ENCODE measurements at places on chromosomes 1 and 21.

DNA sequence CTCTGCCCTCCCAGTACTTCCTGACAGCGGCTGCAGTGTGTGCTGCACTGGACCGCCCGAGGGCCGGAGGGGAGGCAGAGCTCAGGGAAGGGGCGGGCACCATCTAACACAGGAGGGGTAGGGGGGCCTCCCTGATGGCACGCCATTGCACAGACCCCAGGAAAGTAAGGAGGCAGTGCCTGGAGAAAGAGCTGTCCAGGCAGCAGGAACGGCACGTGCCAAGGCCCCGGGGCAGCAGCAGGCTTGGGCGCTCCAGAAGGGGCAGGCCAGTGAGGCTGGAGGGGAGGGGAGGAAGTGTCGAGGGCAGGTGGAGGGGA is 110.7 kb downstream of the CRYAA start:
- DNase-seq, result peak; percentile 46

DNA sequence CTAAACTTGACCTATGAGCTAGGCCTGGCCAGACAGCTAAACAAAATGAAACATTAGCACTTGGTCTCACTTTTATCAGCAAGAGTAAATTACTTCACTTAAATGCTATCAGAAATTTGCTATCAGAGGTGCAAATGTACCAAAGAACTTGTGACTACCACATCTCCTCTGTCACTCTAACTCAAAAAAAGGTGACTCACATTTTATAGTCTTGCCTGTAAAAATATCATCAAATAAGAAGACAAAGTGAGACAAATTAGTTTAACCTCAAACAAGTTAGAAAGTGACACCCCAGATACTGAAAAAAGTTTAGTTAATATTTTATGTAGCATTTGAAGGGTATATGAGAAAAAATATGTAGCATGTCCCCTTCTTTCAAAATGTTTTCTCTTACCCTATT is 76.9 kb downstream of the EPS15 start:
- no peak for DNase-seq

DNA sequence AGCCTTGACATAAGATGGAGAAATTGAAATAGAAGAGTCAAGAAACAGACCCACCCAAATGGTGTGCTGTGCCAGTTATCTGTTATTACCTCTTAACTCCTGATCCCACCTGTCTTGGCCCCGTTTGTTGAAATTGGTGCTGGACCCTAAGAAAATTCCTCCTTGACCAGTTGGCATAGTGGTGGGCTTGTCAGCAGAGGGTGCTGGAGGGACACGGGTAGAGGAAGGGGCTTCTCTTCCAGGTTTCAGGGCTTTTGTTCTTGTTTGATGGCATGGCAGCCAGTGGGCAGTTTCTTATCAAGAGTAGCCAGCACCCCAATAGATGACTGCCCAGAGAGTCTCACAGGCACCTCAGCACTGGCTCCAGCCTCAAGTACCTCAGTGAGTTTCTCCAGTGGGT is 51.6 kb downstream of the PCBP3 start:
- no peak for DNase-seq

GRCh38 chr1:99590578-99591209 is 55.2 kb upstream of the PALMD start:
- no peak for DNase-seq

DNA sequence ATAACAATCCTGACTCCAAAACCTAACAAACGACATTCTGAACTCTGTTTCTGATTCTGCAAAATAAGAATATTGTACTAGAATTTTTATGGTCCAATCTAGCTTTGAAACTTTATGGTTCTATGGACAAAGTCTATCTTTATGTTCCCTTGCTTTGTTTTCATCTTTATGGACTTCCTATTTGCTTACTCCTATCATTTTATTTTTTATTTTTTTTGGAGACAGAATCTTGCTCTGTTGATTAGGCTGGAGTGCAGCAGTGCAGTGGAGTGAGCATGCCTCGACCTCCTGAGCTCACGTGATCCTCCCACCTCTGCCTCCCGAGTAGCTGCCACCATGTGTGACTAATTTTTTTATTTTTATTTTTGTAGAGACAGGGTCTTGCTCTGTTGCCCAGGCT is 3.6 kb downstream of the NRAS start:
- no peak for DNase-seq

- DNase-seq, result no peak
Observed at GRCh38 chr1:74858136-74858535, 125.2 kb downstream of the TYW3 start.

- DNase-seq, result no peak
Observed at GRCh38 chr1:178254433-178254832, 160.5 kb downstream of the RASAL2 start.

DNA sequence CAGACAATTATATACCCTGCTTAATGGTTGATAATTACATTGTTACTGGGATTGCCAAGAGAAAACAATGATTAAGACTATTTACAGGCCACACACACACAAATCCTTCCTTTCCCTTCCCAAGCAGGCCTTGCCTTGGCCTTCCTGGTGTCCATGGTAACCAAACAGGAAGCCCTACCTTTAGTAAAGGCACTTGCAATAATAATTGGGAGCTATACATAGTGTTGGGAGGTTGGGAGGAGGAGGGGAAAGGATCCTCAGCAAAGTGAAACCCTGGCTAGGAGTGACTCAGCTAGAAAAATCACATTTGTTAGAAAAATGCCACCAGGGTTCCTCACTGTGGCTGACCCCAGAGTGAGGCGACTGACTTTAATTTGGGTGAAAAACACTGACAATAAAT is 122.3 kb upstream of the ADAR start:
- no peak for DNase-seq

- no peak for DNase-seq
Observed at GRCh38 chr1:160114085-160114484, 1.5 kb upstream of the ATP1A2 start.

DNA sequence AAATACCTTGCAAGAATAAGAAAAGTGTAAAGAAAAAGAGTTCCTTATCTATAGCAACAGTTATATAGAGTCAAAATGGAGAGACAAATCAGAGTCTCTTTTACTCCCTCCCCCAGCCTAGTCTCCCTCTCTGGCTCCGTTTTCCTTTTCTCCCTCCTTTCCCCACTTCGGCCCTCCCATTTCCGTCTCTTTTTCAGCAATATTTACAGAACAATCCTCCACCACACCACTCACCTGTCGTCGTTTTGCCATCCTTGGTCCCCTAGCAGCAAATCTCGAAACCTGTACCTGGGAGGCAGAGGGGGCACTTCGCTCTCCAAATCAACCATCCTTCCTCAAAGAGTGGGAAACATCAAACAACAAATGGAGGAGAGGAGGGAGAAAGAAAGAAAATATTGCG is 259 bp downstream of the KCNT2 start:
- DNase-seq, result no peak

GRCh38 chr1:219564109-219564508 is 48.8 kb downstream of the ZC3H11B start:
- DNase-seq, result no peak

DNA sequence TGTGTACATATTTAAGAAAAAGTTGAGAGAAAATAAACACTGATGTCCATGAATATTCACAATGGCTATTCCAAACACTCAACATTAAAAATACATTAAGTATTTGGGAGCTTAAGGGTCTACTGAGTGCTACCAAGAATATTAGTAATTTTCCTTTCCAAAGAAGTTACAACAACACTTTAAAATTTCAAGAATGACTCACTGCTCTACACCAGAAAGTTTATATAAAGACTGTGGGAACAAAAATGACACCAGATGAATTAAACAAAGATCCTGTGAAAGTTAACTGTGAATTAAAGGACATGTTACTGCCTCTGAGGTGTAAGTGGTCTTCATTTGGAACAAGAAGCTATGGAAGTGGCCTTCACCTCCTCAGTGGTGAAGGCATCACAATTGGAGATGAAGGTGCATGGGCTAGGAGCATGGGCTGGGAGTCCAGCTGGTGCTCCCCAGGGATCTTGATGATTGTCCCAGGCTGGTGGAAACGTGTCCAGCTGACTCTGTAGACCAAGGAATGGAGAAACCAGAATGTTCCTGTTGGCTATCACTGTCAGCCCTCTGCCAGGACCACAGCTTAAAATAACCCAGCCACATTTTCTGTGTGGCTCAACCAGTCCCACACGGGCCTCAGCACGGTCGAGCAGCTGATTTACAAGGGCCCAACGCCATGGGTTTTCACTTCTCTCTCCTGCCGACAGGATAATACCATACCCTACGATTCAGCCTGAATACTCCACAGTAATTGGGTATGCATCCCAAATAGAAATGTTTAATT is 28.8 kb downstream of the TAF5L start:
- DNase-seq, result no peak

DNA sequence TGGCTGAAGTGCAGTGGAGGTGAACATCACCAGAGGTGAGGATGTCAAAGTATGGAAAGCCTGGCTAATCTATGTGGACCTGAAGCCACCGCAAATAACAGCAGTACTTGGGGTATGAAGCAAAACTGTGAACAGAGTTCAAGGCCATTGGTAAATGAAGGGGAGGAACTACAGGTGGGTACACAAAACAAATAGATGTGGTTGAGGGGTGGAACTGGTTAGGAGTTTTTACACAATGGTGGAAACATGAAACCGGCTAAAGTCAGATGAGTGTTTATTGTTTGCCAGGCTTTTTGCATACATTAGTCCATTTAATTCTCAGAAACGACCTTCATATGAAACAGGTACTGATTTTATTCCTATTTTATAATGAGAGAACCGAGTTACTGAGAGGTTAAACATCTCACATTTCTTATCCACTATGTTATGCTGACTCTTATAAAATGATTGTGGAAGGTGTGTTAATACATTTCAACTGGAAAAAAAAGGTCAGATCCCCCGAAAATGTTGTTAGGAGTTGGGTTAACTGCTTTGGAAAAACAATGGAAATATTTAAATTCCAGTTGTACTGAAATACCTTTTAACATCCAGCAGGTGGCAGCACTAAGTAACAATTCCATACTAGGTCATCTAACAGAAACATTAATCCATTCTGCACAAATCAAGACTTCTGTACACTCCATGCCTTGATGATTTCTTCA is 44.3 kb upstream of the GTF2B start:
- no peak for DNase-seq

DNA sequence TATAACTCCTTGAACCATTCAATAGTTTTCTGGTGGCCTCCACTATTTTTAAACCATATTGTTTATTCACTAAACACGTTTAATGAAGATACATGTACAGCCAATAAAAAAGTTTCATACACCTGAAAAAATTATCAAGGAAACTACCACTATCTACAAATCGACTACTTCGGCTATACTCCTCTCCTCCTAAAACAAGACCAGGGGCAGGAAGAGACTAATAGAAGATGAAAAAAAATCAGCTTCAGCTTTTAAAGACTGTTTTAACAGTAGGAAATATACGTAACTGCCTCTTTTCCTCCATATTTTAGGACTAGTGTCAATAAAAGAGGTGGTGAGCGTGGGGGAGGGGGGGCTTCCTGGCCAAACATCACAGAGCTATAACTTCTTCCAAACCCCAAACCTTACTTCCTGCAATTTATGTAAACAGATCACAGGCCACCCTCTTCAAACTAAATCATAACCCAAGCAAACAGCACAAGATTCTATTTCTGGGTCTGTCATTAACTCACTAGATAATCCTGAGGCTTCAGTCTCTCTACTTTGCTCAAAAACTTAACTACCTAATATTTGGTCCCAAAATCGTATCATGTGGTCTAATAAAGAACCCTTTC is 15.1 kb downstream of the FOXJ3 start:
- no peak for DNase-seq

- DNase-seq, result no peak
Observed at GRCh38 chr1:47703981-47704596, 266.2 kb downstream of the FOXD2 start.

GRCh38 chr1:100902365-100902764 is 6.5 kb downstream of the SLC30A7 start:
- no peak for DNase-seq

- no peak for DNase-seq
Observed at GRCh38 chr1:216632980-216633379, 90.2 kb downstream of the ESRRG start.

- no peak for DNase-seq
Observed at GRCh38 chr1:227131193-227131592, 187.1 kb downstream of the CDC42BPA start.

DNA sequence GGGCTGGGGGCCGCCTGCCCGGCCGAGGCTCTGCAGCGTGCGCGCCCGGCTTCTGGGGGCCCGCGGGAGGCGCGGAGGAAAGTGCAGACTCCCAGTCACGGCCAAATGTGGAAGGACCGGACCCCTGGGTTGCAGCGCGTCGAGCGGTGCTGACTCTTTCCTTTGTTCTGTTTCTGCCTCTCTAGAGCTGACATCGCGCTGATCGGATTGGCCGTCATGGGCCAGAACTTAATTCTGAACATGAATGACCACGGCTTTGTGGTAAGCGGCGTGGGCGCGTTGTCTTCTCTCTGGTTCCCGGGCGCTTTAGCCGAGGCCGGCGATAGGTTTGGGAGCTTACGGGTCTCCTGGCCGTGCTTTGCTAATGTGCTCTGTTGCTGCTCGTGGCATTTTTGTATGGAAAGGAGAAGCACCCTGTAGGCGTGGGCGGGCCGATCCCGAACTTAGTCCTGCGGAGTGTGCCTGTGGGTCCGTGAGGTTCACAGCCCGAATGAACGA is 629 bp downstream of the PGD start:
- DNase-seq, result no peak

GRCh38 chr1:209624558-209625549 is 27.4 kb downstream of the LAMB3 start:
- no peak for DNase-seq

GRCh38 chr1:204703826-204704612 is 18.5 kb upstream of the LRRN2 start:
- DNase-seq, result no peak

DNA sequence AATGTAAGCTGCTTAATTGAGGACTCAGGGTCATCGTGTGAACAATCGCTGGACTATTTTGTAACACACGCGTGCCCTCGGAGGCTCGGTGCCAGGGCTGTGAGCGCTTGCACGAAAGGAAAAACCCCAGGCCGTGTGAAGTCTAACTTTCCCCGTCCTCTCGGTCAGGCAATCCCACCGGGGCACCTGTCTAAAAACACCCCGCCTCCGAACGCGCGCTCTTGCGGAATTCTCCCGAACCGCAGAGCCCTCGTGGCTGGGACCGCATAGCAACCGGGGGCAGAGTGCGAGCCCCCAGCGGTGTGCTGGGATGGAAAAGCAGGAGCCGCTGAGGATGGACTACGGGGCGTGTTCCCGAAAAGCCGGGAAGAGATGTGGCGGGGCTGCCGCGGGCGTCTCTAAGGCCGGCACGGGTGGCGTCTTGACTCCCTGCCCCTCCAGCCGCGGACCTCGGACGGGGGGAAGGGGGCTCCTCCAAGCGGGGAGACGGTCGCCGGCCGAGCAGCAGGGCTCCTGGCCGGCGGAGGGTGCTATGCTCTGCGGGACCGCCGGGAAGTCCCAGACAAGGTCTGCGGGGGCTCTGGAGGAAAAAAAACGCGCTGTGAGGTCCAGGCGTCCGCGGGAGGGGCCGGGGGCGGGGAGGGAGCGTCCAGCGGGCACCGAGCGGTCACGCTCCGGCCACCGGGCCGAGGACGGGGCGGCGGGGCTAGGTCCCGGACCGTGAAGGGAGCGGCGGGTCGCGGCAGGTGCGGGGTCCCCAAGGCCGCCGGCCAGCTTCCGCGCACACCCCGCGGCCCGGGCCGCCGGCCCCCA is 936 bp downstream of the ZBTB21 start:
- DNase-seq, result no peak

GRCh38 chr21:41582298-41582840 is 74.4 kb upstream of the TMPRSS2 start:
- no peak for DNase-seq

- peak; percentile 91 for DNase-seq
Observed at GRCh38 chr1:27542463-27543273, 52.7 kb upstream of the WASF2 start.
